ENCODE measurements at places on chromosomes 4 and X.

- DNase-seq, result peak; percentile 15
Observed at GRCh38 chr4:48242511-48243195, 27.0 kb downstream of the TEC start.

DNA sequence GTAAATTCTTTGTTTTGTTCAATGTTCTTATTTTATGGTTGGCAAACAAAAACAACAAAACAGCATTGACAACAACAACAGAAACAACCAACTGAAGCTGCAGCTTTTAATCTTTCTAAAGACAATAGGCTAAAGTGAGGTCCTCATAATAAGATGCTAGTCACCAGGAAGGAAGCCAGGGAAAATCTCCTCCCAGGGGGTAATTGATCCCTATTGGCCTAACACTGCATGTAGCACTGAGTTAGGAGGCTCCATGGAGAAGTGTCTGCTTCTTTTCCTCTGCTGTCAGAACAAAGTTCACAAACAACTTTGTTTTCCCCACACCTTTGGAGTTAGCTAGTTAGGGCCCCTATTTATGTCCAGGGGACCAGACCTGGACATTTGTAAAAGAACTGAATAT lies 4.7 kb upstream of the LRAT start:
- DNase-seq, result no peak

- no peak for DNase-seq
Observed at GRCh38 chr4:185275501-185275900, 66.1 kb downstream of the SNX25 start.

- no peak for DNase-seq
Observed at GRCh38 chr4:150366487-150366999, 215.4 kb upstream of the MAB21L2 start.
